ENCODE measurements at places on chromosomes 12 and 14. TPM values are rescaled to one million over a fixed set of nuclear protein-coding genes. Genes with fewer than 3 reads are reported as not detected.

The SMCO3 gene
- total RNA-seq, result not detected

The ERP27 gene
- total RNA-seq, result 2.8 TPM

The MFAP5 gene
- total RNA-seq, result 15.3 TPM

The PAWR gene
- 28.3 TPM for total RNA-seq

The NFE2 gene
- not detected for total RNA-seq

Measured in airway epithelial cell (primary cell).